ENCODE measurements at places on chromosomes 11 and 22. TPM values are rescaled to one million over a fixed set of nuclear protein-coding genes. Genes with fewer than 3 reads are reported as not detected.
A peak's percentile ranks its signal among the peaks of the same experiment; 100 is the strongest.

- no peak for DNase-seq
Observed at GRCh38 chr11:3934658-3935057, 79.2 kb downstream of the STIM1 start.

- DNase-seq: peak; percentile 51
Observed at GRCh38 chr11:44789496-44789895, 62.7 kb downstream of the TSPAN18 start.

DNA sequence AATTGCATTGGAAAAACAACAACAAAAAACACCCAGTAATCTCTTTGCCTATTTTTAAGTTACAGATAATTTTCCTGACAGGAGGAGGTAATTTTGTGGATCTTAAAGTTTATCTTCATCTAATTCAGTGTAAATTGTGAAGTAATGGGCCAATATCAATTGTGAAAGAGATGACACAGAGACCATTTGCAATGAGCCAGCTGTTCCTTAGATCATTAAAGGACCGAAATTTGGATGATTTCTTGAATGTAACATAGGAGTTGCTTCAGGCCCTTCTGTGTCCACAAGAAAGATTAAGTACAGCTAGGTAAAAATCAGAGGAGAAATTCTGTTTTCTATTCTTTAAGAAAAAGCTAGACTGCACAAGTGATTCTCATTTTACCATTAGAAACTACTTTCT is 718.5 kb upstream of the ANO3 start:
- DNase-seq: no peak

DNA sequence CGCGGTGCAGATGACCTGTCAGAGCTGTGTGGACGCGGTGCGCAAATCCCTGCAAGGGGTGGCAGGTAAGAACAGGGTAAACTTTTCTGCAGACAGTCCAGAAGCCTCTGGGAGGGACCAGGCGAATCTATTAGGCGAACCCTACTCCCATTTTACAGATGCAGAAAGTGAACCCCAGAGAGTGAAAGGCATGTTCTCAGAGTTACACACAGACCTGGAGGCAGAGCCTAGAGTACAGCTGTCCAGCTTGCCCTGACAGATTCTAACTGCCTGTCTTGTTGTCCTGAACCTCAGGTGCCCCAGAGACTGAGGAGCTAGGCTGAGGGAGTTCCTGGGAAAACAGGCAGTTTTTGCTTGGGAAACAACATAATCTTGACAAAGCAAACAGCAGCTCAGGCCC is 665 bp downstream of the CCS start:
- DNase-seq: no peak

- no peak for DNase-seq
Observed at GRCh38 chr22:41893591-41894375, 21.1 kb downstream of the SHISA8 start.

- DNase-seq: no peak
Observed at GRCh38 chr11:59957094-59957493, 6.7 kb upstream of the OOSP4A start.

DNA sequence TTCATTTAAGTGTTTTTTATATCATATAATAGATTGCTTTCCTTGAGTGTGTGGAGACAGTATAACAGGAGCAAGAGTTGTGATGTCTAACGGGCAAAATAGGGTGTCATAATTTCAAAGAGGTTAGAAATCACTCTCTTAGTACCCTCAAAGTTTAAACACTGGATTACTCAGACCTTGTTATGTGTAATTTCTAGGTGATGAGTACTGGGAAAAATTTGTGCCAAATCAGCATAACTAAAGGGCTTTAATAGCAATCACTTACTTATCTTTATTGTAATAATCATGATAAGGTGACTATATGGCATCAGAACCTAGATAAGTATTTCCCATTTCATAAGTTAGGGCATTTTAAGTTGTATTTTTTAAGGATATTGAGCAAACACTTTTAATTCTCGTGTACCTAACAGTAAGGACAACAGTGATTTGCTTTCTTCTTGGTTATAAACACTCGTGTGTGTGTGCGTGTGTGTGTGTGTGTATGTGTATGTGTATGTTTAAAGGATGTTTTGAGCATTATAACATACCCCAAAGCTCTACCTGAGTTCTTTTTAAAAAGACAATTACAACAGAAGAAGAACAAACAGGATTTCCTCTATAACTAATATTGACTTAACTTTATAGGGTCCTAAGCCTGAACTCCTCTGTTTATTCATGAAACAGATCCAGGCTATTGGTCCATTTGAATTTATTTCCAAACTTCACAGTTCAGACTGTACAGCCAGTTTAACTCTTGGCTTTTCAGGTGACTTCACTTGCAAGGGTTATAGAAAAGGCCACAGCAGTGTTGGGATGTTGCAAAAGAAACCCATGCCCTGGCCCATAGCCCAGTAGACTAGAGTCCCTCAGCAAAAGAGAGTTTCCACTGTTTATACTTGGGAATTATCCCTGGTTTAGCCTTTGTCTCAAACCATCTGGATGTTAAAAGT is 23.7 kb upstream of the PDE3B start:
- DNase-seq: no peak

GRCh38 chr11:59112494-59112893 is 5.5 kb downstream of the FAM111B start:
- no peak for DNase-seq

GRCh38 chr22:26429458-26430286 is 612 bp downstream of the ASPHD2 start:
- DNase-seq: no peak

DNA sequence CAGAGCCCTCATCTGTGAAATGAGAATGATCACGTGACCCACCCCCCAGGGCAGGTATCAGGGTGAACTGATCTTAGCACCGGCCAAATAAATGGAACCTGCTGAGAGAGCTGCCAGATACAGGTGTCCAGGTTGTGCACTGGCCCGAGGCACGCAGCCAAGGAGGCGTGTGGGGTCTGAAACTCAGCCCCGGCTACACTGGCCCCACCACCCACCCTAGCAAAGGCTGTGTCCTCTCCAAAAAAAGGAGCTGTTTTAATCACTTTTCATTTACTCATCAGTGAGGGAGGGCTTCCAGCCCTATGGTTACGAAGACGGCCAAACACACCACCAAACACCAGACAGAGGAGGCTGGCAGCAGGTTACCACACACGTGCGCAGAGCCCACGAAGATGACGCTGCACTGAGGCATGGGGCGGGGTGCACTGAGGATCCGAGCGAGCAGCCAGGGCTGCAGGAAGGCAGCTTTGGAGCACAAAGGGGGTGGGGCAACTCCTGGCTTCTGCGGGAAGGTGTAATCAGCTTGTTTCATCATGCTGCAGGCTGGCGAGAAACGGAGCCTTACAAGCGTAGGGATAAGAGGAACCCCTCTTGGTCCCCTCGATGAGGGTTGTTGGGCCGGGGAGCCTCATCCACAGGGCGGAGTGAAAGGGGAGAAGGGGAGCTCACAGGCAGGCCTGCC is 19.5 kb upstream of the SLC22A12 start:
- no peak for DNase-seq

The ARHGEF17 gene
- total RNA-seq: 55.4 TPM

The MUC2 gene
- total RNA-seq: not detected
